A549 treated with ZK216348 at 1 μM for 4 hours (cell line): ENCODE measurements at places on chromosomes 1 and 21. TPM values are rescaled to one million over a fixed set of nuclear protein-coding genes. Genes with fewer than 3 reads are reported as not detected.

SYT2 gene
- 0.06 to 0.14 TPM (median 0.11 TPM) in 5 replicates for total RNA-seq

NEGR1 gene
- not detected in 5 replicates for total RNA-seq

OLIG2 gene
- not detected in 5 replicates for total RNA-seq

C8B gene
- total RNA-seq, result not detected in 5 replicates

LDLRAP1 gene
- 6.2 to 11.0 TPM (median 10.4 TPM) in 5 replicates for total RNA-seq

AQP10 gene
- total RNA-seq, result not detected in 5 replicates

KCNK1 gene
- total RNA-seq, result 17.2 to 21.4 TPM (median 18.8 TPM) in 5 replicates

DIO1 gene
- not detected in 5 replicates for total RNA-seq

RGS8 gene
- not detected in 5 replicates for total RNA-seq

PPIAL4G gene
- not detected in 5 replicates for total RNA-seq

SLC1A7 gene
- total RNA-seq, result not detected in 5 replicates

RNU1-1 gene
- not detected in 5 replicates for total RNA-seq

TNFRSF9 gene
- 1.6 to 3.6 TPM (median 3.1 TPM) in 5 replicates for total RNA-seq

OR2T2 gene
- total RNA-seq, result not detected in 5 replicates

ACKR1 gene
- not detected in 5 replicates for total RNA-seq

TPTE gene
- total RNA-seq, result not detected in 5 replicates

CD34 gene
- not detected in 5 replicates for total RNA-seq

LCE1A gene
- not detected in 5 replicates for total RNA-seq

DCST2 gene
- total RNA-seq, result 0.47 to 0.72 TPM (median 0.64 TPM) in 4 of 5 replicates, not detected in the other

MAP3K21 gene
- 6.1 to 11.8 TPM (median 9.9 TPM) in 5 replicates for total RNA-seq

ZC3H12A gene
- 22.1 to 41.3 TPM (median 32.9 TPM) in 5 replicates for total RNA-seq
